Stimulated activated CD4-positive, alpha-beta T cell treated with anti-CD3 and anti-CD28 coated beads, Interleukin-4, amount 100 ng/mL, for 4 hours (primary cell): ENCODE measurements at places on chromosomes 7 and 10.

DNA sequence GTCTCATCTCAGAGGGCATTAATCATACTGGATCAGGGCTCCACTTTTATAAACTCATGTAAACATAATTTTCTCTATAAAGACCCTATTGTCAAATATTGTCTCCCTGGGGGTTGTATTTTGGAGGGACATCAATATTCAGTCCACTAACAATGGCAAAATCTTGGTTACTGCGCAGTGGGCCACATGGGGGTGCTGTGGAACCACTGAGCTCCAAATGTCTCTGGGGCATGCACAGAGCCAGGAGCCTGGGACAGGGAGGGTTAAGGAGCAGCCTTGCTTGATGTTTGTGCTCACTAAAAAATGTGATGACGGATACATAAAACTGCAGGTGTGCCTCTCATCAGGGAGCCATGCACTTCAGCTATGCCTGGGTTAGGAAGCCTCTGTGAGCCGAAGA is 62.1 kb upstream of the PRSS58 start:
- peak; percentile 25 for DNase-seq

DNA sequence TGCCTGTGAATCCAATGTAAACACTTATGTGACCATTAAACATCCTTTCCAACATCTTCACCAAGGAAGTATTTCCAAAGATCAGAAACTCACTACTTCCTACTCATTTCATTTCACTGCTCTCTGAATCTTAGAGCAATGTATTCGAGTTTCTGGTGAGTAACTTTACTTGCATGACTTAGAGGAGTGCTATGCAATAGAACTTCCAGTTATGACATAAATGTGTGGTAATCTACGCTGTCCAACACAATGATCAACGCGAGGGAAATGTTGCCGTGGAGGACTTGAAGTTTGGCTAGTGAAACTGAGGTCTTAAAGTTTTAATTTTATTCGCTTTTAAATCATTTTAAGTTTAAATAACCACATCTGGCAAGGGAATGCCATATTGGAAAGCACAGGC is 1326.3 kb downstream of the XPNPEP1 start:
- DNase-seq, result no peak

DNA sequence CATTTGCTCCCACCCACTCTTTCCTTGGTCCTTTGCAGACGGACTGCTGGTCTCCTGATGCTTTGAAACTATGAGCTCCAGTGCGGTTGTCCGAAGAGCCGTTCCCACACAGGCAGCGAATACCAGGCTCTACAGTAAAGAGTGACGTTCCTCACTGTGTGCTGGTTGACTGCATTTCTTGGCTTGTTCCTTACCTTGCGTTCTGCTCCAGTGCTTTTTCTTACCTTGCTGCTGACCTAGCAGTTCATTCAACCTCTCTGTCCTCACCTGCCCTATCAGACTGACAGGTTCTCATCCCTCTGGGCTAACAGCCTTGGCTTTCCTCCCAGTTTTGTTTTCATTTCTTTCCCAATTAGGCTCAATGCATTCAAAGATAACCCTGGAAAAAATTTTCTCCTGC is 214.8 kb downstream of the TMEM178B start:
- DNase-seq, result no peak

DNA sequence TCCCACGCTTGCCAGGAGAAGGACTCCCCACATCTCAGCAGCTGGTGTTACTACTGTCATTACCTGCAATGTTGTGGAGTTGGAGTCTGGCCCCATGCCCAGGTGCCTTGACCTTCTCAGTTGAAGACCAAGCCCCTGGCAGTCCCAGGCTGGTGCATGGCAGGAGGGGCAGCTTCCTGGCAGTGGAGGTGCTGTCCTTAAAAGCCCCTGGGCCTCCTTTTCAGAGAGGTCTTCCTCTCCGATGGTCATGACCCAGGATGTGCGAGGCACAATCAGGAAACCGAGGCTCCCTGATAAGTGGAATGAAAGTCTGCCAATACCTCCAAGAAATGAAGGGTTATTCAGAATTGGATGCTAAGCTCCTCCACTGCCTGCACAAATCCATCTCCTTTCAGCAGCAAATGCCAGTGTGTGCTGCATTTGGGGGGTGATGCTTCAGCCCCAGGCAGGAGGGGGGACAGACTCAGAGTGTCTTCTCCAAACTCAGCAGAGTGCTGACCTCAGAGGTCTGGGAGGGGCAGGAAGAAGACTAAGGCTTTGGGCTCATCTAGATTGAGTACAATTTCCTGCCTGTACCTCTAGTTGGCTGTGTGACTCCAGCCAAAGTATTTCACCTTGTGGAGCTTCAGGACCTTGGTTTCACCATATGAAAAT is 97.0 kb upstream of the DDC start:
- peak; percentile 13 for DNase-seq

DNA sequence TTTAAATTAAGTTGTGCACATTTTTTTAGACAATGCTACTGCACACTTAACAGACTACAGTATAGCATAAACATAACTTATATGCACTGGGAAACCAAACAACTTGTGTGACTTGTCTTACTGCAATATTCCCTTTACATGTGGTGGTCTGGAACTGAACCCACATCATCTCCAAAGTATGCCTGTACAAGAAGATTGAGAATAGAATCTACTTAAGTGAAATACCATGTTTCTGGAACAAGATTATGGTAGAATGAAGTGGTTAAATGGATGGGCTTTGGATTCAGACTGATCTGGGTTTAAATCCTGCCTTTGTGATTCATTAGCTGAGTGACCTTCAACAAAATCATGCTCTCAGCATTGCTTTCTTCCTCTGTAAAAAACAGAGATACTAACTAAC is 30.7 kb downstream of the CUL2 start:
- no peak for DNase-seq

DNA sequence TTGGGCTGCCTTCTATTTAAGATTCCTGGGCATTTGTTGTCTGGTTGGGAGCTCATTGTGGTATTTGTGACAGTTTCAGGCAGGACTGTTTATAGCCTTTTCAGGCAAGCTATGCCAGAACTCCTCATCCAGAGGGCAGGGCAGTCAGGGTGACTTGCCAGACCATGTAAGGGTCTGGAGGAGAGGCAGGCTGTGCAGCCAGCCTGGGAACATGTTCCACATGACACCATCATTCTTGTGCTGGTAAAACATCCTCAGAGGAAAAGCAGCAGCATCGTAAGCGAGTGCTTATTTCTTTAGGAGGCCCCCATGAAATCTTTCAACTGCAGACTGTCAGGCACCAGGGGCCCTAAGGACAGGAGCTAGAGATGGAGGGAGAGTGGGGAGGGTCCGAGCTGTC is 44.0 kb upstream of the SORBS1 start:
- no peak for DNase-seq

GRCh38 chr7:47693216-47693615 is 111.3 kb upstream of the TNS3 start:
- no peak for DNase-seq

DNA sequence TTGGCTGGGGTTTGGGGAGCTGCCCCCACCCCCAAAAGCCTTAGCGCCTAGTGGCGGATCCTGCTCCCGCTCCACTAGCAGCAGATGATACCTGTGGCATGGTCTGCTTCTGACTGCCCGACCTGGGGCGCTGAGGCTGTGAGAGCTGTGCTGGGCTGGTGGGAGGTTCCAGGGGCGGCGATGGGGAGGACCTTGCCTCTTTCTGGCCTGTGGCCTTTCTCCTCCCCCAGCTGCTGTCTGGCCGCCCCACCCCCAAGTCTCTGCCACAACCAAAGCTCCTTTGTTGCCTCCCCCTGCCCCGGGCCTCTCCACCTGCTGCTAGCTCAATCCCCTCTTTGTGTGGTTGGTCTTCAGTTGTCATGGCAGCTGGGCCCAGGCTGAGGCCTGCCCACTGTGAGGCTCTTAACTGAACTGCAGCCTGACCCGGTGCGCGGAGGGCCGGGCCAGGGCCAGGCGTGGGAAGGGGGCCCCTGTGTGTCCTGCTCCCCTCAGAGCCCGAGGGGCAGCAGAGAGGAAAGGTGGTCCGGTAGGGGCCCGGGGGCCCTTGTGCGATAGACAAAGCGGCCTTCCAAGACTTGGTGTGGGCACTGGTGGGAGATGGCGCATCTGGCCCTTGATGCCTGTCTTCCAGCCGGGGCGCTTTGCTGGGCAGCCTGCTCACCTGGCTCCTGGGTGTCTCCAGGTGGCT is 4.7 kb downstream of the ZNF775 start:
- DNase-seq, result no peak

DNA sequence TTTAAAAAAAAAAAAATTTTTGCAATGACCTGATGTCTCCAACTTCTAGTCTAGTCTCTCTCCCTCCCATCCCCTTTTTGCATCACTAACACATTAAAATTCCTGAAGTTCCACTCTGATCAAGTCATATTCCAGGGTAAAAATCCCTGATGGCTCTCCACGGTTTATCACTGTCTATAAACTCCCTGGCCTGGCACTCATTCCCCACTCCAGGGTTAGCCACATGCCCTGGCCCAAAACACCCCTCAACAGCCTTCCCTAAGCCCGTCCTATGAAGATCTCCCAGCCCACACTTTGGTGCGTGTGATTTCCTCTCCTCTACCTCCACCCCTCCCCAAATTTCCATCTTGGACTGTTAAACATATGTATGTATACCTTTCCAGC is 125.4 kb downstream of the JAZF1 start:
- DNase-seq, result no peak

GRCh38 chr7:16028636-16029035 is 342.2 kb upstream of the MEOX2 start:
- DNase-seq, result no peak

GRCh38 chr10:47076949-47077361 is 165.7 kb downstream of the PTPN20 start:
- DNase-seq, result no peak

DNA sequence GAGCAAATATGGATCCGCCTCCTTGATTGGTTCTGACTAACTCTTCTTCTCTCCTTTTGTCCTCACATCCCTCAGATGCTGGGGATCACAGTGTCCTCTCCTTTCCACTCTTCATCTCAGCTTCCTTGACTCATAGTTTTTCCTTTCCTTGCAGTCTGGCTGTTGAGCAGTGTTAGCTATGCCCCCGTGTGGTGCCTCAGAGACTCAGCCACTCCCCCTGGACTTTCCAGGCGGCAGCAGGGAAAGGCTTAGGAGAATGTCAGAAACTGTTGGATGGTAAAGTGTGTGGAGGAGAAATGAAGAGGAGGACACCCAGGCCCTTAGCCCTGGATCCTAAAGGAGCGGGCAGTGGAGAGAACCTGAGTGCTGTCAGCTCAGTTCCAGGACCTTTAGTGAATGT is 267.5 kb downstream of the CELF2 start:
- DNase-seq, result no peak

GRCh38 chr7:138127996-138128395 is 51.7 kb downstream of the AKR1D1 start:
- no peak for DNase-seq

DNA sequence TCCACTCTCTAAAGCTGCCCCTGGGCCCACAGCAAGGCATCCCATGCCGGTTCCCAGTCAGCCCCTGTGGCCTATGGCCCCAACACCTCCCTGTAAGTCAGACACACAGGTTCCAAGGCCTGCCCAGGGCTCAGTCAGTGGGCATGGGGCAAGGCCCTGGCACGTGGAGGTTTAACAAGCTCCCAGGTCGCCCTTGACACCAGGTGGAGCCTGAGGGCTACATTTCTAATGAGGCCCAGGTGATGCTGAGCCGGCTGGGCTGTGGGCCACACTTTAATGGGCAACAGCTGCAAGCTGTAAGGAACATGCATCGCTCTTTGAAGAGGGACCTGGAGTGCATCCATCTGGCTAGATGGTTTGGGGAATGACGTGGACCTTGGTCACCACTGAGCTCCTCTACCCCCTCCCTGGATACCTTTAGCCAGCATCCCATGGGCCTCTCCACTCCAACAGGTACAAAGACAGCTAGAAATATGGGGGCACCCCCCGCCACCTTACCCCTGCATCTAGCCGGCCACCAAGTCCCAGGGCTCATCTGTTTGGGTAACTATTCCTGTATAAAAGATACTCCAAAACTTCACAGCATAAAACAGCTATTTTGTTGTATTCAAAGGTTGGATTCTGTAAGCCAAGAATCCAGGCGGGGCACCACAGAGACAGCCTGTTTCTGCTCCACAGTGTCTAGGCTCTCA is 122.5 kb downstream of the OAT start:
- no peak for DNase-seq

GRCh38 chr7:120304674-120305073 is 31.7 kb downstream of the KCND2 start:
- DNase-seq, result no peak

DNA sequence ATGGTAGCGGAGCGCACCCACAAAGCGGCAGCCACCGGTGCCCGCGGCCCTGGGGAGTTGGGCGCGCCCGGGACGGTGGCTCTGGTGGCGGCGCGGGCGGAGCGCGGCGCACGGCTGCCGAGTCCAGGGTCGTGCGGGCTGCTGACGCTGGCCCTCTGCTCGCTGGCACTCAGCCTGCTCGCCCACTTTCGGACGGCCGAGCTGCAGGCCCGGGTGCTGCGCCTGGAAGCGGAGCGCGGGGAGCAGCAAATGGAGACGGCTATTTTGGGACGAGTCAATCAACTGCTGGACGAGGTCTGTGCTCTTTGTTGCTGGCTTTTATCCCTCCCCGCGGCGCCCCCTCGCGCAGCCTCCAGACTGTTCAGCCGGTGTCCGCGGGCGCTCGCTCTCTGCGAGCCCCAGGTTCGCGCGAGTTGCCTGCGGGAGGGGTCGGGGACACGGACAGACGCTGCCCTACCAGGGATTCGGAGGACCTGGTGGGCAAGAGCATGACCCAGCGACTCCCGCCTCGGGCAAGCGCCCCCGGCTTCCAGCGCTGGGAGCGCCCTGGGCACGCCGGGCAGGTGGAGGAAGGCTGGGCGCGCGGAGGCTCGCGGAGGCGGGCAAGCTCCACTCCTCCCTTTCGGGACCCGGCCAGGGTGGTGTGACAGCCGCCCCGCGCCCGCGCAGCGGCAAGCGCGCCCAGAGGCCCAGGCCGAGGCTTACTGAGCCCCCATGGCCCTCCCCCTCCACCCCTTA is 887 bp downstream of the COL13A1 start:
- DNase-seq, result no peak

- no peak for DNase-seq
Measured at GRCh38 chr10:124301736-124302135, 117.0 kb downstream of the OAT start.

GRCh38 chr7:134440067-134440466 is 18.8 kb downstream of the AKR1B1 start:
- no peak for DNase-seq

DNA sequence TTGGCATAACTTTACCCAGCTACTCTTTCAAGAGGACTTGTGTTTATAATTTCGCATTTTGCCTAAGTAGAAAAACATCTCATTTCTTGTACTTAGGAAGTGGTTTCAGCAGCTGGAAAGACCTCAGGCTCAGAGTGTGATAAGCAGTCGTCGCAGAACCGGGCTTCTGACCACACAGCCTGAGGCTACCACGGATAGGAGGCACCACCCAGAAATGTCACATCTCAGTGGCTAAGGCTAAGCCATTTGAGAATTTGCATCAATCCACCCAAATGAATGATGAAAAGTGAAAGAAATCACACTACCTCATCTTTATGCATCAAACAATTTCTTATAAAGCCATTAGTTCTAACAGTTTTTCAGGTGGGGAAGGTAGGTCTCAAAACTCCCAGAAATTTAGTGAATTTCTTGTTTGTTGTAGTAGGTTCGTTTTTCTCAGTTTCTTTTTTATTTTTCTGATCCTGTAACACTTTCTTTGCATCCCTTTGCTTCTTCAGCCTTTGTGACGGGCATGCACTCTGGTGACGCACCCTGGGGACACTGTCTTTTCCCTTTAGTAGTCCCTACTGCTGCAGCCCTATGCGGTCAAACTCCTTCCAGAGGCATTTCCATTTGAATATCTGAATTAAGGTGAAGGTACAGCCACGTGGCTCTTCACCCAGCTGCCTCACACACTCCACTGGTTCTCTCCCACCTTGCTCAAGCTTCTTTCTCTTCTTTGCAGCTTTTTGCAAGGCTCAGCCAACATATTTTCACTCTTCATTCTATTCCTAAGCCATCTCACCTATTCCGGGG is 68.5 kb downstream of the MAP3K8 start:
- no peak for DNase-seq
